ENCODE measurements at places on chromosomes 3 and 15. TPM values are rescaled to one million over a fixed set of nuclear protein-coding genes. Genes with fewer than 3 reads are reported as not detected.

SETD5 gene
- polyA plus RNA-seq, result 64.5 TPM

LRRK1 gene
- 11.0 TPM for polyA plus RNA-seq

ERICH6 gene
- polyA plus RNA-seq, result not detected

GRCh38 chr15:66401130-66402021, 14.7 kb downstream of the MAP2K1 start:
- DNase-seq, result no peak

GRCh38 chr3:14875411-14876175, 56.8 kb downstream of the FGD5 start:
- no peak for DNase-seq

- DNase-seq, result no peak
Observed at GRCh38 chr15:93088981-93089726, at the start of gene RGMA. TSS of gene RGMA (minus strand) at chr15:93089211. CDS start at chr15:93088932, 279 bp downstream.

GRCh38 chr3:186969607-186970006, 39.3 kb downstream of the ST6GAL1 start:
- DNase-seq, result peak; percentile 53

DNA sequence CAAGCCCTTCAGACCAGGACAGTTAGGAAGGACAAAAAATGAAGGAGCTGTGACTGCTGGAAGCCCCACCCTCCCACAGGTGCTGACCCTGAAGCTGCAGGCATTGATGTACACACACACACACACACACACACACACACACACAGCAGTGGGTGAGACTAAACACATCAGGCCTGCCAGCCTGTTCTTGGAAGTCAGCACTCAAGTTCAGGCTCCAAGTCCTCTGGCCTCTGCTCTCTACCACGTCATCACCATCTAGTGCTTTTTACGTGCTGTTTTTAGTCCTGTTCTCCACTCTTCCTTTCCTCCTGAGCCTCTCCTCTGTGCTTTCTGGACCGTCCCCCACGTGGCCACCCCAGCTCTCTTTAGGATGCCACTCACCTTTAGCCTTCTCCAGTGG, 5.4 kb upstream of the KBTBD12 start:
- no peak for DNase-seq

GRCh38 chr15:85955501-85956391, 123.9 kb upstream of the AGBL1 start:
- DNase-seq, result no peak

- peak; percentile 52 for DNase-seq
Observed at GRCh38 chr3:159964166-159964973, 24.3 kb upstream of the IL12A start.

DNA sequence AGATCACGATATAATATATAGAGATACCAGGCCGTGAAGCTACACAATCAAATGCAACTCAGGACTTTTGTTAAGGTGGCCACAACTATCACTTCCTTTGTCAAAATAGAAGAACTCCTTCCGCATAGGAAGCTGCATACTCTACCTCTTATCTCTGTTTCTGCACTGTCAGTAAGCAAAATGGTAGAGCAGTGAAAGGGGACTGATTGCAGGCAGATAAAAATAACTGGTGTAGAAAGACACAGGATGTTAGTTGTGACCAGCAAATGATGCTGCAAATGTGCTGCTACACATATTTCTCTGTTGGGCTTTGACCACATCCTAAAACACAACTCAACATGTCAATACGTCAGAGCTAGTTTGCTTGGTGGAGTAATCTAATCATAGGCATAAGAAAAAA, 16.3 kb upstream of the TRAT1 start:
- DNase-seq, result no peak

GRCh38 chr15:77402740-77403379, 17.0 kb downstream of the PEAK1 start:
- peak; percentile 45 for DNase-seq

DNA sequence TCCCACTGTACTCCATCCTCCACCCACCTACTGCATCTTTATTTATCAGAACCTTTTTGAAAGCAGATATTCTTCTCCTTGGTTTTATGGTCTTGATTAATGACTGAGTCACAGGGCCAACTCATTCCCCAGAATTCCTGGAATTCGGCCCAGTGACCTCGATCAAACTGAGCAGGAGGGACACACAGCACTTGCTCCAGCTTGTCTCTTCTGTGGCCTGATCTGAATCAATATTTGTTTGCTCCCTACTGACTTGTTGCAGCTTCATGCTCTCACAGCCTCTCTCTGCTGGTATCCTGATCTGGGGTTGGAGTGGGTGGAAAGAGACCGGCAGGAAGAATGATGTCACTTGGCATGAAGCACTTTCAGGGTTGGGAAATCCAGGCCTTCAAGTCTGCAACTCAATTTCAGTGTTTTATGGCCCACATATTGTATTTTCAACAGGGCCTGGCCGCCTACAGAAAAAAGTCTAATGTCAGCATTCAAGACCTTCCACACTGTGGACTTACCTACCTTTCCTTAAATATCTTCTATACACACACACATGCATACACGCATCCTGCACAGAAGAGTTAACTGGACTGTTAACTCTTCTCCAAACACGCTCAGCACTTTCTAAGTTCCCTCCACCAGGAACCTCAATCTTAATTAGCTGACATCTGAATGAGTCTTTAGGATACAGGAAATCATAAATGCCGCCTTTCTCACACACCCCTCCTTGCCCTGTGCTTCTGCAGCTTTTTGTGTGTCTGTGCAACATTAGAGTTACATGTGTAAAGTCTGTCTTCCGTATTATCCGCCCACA, 4.6 kb downstream of the ANXA2 start:
- DNase-seq, result peak; percentile 94

GRCh38 chr15:95937128-95937528, 393.4 kb upstream of the NR2F2 start:
- DNase-seq, result peak; percentile 10

DNA sequence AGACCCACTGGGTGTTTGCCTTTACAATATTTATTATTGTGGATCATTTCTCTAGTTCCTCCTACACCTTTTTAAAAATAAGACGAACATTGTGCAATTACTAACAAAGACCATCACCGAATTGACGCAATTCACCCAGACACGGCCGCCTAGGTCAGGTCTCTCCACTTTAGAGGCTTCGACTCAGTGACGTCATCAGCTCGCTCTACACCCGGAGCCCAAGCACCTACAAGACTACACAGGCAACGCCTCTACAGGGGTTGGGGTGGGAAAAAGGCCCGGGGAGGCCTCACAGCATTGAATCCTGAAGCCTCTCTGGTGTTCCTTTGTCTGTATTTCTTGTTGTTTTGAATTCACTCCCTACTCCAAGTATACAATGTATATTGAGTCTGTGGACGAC, 16.6 kb downstream of the ZIC4 start:
- DNase-seq, result no peak

DNA sequence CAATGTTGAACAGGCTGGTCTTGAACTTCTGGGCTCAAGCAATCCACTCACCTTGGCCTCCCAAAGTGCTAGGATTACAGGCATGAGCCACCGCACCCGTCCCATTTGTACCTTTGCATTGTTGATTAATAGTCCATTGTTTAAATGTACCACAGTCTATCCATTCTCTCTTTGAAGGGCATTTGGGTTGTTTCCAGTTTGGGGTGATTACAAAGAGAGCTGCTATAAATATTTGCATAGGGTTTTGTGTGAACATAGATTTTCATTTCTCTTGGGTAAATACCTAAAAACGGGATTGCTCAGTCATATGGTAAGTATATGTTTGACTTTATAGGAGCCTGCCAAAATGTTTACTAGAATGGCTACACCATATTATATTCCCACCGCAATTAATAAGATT, 13.7 kb upstream of the PTPRG start:
- DNase-seq, result no peak

- no peak for DNase-seq
Observed at GRCh38 chr3:188102861-188103547, 51.0 kb upstream of the LPP start.

DNA sequence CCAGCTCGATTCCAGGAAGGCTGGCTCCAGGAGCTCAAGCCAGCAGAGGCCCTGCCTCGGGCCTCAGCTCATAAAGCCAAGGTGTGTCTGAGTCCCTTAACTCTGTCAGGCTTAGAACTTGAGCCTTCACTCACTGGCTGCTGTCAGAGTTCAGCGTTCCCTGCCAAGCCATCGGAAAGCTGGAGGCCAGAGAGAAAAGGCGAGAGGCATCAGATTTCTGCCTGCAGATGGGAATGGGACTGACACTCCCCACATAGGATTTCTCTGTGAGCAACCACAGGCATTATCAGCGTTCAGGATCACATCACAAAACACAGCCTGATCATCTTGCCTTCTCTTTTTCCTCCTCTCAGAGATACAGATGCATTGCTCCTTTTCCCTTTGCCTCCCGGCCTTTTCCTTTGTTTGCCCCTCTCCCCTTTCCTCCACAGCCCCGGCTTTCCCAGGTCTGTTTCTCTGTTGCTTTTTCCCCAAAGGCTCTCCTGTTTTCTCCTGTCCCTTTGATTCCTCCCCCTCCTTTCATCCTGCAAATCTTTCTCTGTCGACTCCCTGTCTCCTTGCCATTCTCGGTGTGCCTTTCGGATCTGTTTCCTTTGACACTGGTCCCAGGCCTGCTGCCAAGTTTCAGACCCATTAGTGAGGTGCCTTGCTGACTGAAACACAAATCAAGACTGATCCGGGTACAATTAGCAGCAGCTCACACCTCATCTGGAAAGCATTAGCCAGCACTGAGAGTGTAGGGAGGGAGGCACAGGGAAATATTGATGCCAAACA, 44.5 kb upstream of the BOC start:
- no peak for DNase-seq
